ENCODE measurements at places on chromosomes 6 and 20. TPM values are rescaled to one million over a fixed set of nuclear protein-coding genes. Genes with fewer than 3 reads are reported as not detected.

C20orf96 gene
- 32.0 TPM for total RNA-seq

HLA-DOB gene
- total RNA-seq, result 1.3 TPM

ELOVL4 gene
- 9.1 TPM for total RNA-seq

HCK gene
- 1.3 TPM for total RNA-seq

ATP6V1G2 gene
- total RNA-seq, result 3.3 TPM

ABRACL gene
- total RNA-seq, result 43.5 TPM

LAMA4 gene
- total RNA-seq, result 49.2 TPM

OR2B6 gene
- not detected for total RNA-seq

GRCh38 chr6:116386581-116387299 is 16.0 kb downstream of the DSE start:
- no peaks in the 10 kb centered on the region for H3K27me3 ChIP-seq
- no peak for DNase-seq
- H3K4me1 ChIP-seq, result peaks cover 13% of the 10 kb centered on the region
- peak overlapping the region; percentile 75 for H3K27ac ChIP-seq
- H3K4me3 ChIP-seq, result no peak overlapping the region

DNA sequence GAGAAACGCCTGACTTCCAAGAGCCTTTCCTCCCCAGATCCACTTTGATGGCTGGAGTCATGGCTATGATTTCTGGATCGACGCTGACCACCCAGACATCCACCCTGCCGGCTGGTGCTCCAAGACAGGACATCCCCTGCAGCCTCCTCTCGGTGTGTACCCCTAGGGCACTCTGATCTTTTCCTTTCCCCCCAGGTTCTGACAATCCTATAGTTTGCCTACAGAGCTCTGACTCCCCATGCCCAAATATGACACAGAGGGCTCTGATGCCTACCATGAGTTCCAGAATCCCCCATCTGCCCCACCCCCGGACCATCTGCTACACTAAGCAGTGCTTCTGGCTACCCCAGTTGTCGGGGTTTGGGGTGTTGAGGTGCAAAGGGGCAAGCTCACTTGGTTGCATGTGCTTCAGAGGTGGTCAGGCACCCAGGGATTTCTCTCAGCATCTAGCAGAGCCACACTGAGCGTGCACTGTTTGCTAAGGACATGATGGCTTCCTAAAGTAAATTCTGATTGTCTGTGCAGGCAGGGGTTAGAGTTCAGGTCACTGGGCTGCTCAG is 24.0 kb upstream of the SGK2 start:
- no peaks in the 10 kb centered on the region for H3K36me3 ChIP-seq
- no peaks in the 10 kb centered on the region for H3K27me3 ChIP-seq
- DNase-seq, result no peak
- H3K4me3 ChIP-seq, result no peak overlapping the region
- peaks cover 4% of the 10 kb centered on the region for H3K4me1 ChIP-seq

GRCh38 chr6:55974688-55975087 is 99.3 kb upstream of the BMP5 start:
- H3K36me3 ChIP-seq, result no peaks in the 10 kb centered on the region
- H3K4me3 ChIP-seq, result no peak overlapping the region
- no peak overlapping the region for H3K27ac ChIP-seq
- no peak for DNase-seq
- no peaks in the 10 kb centered on the region for H3K27me3 ChIP-seq

- DNase-seq, result no peak
- H3K36me3 ChIP-seq, result no peaks in the 10 kb centered on the region
Measured at GRCh38 chr20:57034001-57034400, 232.4 kb downstream of the BMP7 start.

- no peaks in the 10 kb centered on the region for H3K4me1 ChIP-seq
- no peaks in the 10 kb centered on the region for H3K36me3 ChIP-seq
- DNase-seq, result no peak
- no peaks in the 10 kb centered on the region for H3K27me3 ChIP-seq
- no peak overlapping the region for H3K27ac ChIP-seq
- H3K4me3 ChIP-seq, result no peak overlapping the region
Measured at GRCh38 chr6:165090242-165090641, 219.2 kb downstream of the C6orf118 start.

DNA sequence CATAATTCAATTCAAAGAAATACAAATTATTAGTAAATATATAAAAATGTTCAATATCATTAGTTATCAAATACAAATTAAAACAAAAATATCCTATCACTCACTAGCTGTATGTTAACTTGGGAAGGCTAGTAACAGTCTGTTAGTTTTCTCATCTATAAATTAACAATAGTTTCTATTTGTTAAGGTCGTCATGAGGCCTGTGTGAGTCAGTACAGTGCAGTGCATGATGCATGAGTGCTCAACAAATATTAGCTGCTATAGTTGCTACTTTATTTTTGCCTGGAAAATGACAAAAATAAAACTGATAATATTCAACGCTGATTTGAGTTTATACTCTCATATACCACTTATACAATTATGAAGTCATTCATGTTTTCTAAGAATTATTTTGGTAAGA is 401.6 kb upstream of the RUNX2 start:
- no peak for DNase-seq
- H3K4me1 ChIP-seq, result no peaks in the 10 kb centered on the region
- H3K36me3 ChIP-seq, result no peaks in the 10 kb centered on the region
- H3K4me3 ChIP-seq, result no peak overlapping the region

DNA sequence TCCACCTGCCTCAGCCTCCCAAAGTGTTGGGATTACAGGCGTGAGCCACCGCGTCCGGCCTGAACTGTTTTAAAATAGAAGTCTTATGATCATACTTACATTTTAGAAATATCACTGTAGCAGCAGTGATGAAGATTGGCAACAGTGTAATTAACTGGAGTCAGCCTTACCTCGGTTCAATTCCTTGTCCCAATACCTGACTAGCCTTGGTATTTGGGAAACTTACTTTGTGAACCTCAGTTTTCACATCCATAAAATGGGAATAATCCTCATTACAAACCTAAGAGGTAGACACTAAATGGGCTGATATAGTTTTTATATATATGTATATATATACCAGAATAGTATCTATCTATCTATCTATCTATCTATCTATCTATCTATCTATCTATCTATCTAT is 19.3 kb downstream of the PHF20 start:
- no peak for DNase-seq
- H3K4me1 ChIP-seq, result no peaks in the 10 kb centered on the region
- no peak overlapping the region for H3K27ac ChIP-seq
- H3K36me3 ChIP-seq, result no peaks in the 10 kb centered on the region

DNA sequence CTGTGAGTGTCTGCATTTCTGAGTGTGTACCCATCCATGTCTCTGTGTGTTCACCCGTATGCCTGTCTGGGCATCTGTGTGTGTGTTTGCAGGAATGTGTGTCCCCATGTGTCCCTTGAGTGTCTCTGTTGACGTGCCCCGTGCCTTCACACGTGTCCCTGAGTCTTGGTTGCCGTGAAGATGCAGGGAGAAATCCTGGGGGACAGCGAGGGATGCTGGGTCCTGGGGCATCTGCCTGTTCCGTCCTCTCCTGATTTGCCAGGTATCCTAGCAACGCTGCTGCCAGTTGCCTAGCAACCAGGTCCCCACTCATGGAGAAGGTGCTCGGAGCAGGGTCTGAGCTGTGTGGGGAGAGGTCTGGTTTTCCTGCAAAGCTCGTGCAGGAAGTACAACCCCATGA is 6.0 kb upstream of the LKAAEAR1 start:
- no peaks in the 10 kb centered on the region for H3K27me3 ChIP-seq
- no peaks in the 10 kb centered on the region for H3K36me3 ChIP-seq
- H3K4me3 ChIP-seq, result no peak overlapping the region
- no peaks in the 10 kb centered on the region for H3K4me1 ChIP-seq

- H3K4me3 ChIP-seq, result no peak overlapping the region
- no peak for DNase-seq
- H3K27me3 ChIP-seq, result no peaks in the 10 kb centered on the region
Measured at GRCh38 chr20:54474046-54474445, 1.3 kb upstream of the DOK5 start.

- no peak overlapping the region for H3K27ac ChIP-seq
- DNase-seq, result no peak
- no peaks in the 10 kb centered on the region for H3K4me1 ChIP-seq
- H3K27me3 ChIP-seq, result no peaks in the 10 kb centered on the region
Measured at GRCh38 chr6:84633771-84634170, 130.6 kb downstream of the TBX18 start.

GRCh38 chr6:149320796-149321195 is 3.3 kb downstream of the TAB2 start:
- peaks cover 34% of the 10 kb centered on the region for H3K4me1 ChIP-seq
- H3K27ac ChIP-seq, result peak overlapping the region; percentile 33
- no peak overlapping the region for H3K4me3 ChIP-seq
- no peak for DNase-seq
- no peaks in the 10 kb centered on the region for H3K36me3 ChIP-seq
- H3K27me3 ChIP-seq, result no peaks in the 10 kb centered on the region

DNA sequence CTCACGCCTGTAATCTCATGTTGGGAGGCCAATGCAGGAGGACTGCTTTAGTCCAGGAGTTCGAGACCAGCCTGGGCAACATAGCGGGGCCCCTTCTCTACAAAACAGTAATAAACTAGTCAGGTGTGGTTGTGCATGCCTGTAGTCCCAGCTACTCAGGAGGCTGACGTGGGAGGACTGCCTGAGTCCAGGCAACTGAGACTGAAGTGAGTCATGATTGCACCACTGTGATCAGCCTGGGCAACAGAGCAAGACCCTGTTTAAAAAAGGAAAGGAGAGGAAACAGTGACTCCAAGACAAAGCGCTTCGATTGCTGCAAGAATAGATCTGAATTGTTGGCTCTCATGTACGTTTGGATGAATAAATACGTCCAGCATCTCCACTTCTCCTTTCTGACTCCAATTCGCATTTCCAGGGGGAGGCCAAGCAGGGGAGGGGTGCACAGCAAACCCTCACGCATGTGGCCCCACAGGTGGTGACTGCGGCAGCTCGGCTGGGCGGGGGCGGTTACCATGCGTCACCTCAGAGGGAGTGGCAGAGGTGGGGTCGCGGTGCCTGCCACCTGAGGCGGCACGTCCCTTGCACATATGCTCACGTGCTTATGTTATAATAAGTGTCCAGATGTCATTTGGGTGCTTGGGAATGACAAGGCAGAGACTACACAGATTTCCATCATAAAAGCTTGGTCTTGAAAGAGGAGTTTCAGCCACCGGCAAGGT is 95.1 kb upstream of the MPC1 start:
- no peak overlapping the region for H3K27ac ChIP-seq
- no peak overlapping the region for H3K4me3 ChIP-seq
- no peaks in the 10 kb centered on the region for H3K36me3 ChIP-seq
- H3K27me3 ChIP-seq, result no peaks in the 10 kb centered on the region

DNA sequence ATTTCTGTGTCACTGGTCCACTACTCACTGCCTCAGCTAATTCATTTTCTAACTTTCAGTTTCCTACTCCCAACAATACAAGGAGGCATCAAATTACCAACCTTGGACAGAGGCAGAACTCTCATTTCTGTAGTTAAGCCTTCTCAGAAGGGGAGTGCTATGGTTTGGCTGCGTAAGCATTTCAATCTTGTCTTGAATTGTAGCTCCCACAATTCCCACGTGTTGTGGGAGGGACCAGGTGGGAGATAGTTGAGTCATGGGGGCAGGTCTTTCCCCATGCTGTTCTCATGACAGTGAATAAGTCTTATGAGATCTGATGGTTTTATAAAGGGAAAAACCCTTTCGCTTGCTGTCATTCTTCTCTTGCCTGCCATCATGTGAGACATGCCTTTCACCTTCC is 22.9 kb downstream of the HLA-DRA start:
- DNase-seq, result no peak
- H3K27me3 ChIP-seq, result no peaks in the 10 kb centered on the region
- no peak overlapping the region for H3K4me3 ChIP-seq

GRCh38 chr20:51480507-51481270 is 61.8 kb downstream of the NFATC2 start:
- H3K4me3 ChIP-seq, result no peak overlapping the region
- no peaks in the 10 kb centered on the region for H3K27me3 ChIP-seq
- no peak overlapping the region for H3K27ac ChIP-seq
- no peak for DNase-seq
- no peaks in the 10 kb centered on the region for H3K4me1 ChIP-seq
- H3K36me3 ChIP-seq, result no peaks in the 10 kb centered on the region

DNA sequence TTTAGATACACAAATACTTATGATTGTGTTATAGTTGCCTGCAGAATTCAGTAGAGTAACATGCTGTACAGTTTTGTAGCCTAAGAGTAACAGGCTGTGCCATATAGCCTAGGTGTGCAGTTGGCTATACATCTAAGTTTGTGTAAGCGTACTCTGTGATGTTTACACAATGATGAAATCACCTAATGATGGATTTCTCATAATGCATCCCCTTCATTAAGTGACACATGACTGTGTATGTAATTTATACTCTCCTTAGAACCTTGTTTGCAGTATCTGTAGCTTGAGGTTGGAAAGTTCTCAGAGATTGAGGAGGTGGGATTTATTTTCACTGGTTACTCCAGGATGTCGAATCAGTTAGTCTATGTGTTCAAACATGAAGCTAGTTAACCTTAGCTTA is 67.0 kb upstream of the TMEM30A start:
- peaks cover 7% of the 10 kb centered on the region for H3K4me1 ChIP-seq
- H3K4me3 ChIP-seq, result no peak overlapping the region
- no peak for DNase-seq
- no peaks in the 10 kb centered on the region for H3K27me3 ChIP-seq
- no peaks in the 10 kb centered on the region for H3K36me3 ChIP-seq
- H3K27ac ChIP-seq, result no peak overlapping the region

DNA sequence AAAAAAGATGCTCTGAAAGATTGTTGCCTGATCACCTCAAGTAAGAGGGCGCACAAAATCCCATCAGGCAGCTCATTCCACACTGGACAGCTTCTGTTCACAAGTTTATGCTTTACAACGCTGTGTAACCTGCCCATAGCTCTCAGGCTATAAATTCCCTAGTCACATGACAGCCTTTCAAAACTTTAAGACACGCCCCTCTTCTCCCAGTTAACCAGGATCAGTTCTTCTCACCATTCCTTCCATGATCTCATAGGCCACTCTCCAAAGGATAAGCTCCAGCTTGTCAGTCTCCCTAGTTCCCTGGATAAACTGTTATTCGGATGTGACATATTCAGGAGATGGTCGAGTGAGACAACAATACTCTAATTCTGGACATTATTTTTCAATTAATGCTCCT is 15.0 kb downstream of the ADNP start:
- H3K27me3 ChIP-seq, result no peaks in the 10 kb centered on the region
- H3K4me1 ChIP-seq, result peaks cover 57% of the 10 kb centered on the region
- peak overlapping the region; percentile 48 for H3K27ac ChIP-seq
- no peak for DNase-seq
- H3K4me3 ChIP-seq, result no peak overlapping the region
- H3K36me3 ChIP-seq, result no peaks in the 10 kb centered on the region

DNA sequence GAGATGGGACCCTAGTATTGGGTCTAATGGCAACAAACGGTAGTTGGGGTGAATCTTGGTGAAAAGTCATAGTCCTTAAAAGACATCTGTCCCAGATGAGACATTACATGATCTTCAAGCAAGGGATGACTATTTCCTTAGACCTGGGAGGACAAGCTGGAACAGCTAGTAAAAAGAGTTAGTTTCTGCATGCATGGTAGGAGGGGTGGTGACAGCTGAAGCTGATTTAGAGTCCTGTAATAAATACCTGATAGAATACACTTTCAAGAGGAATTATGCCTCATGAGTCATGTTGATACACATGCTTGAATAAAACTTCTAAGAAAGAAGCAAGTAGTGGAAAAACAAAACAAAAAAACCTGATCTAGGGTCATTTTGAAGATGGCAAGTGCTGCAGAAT is 247.4 kb downstream of the CD109 start:
- no peaks in the 10 kb centered on the region for H3K36me3 ChIP-seq
- DNase-seq, result no peak
- no peaks in the 10 kb centered on the region for H3K4me1 ChIP-seq

GRCh38 chr20:15674253-15675060 is 898.8 kb downstream of the KIF16B start:
- no peak overlapping the region for H3K4me3 ChIP-seq
- H3K27me3 ChIP-seq, result no peaks in the 10 kb centered on the region
- H3K4me1 ChIP-seq, result no peaks in the 10 kb centered on the region
- no peak for DNase-seq
- no peak overlapping the region for H3K27ac ChIP-seq
